ENCODE measurements at places on chromosomes 13 and 19. TPM values are rescaled to one million over a fixed set of nuclear protein-coding genes. Genes with fewer than 3 reads are reported as not detected.
A peak's percentile ranks its signal among the peaks of the same experiment; 100 is the strongest.

GRCh38 chr13:29733147-29733611, 117.2 kb downstream of the UBL3 start:
- no peak for DNase-seq

DNA sequence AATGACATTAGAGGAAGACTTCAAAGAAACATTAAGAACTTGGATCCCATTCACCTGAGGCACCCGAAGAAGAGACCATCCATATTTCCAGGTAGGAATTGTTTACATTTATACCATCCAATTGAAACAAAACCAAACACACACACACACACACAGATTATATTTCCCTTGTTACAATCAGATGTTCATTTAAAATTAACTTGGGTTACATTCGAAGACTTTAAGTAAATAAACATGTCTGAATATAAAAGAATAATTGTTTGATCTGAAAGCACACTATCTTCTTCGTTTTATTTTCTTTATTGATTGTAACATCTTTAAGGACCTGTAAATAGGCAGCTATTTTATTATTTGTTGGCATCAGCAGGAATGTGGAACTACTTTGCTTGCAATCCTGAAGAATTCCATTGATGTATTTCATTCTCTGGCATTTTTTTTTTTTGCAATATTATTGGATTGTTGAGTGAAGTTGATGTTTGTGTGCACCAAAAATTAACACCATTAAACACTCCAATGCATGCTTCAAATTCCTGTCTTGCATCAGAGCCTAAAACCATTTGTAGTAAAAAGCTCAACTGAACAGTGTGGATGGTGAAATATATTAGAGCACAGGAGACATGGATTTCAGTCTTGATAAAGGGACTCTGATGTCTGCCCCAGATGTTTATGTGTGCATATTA, 85.3 kb upstream of the FRY start:
- no peak for DNase-seq

GRCh38 chr19:19334063-19334988, 13.7 kb downstream of the MAU2 start:
- no peak for DNase-seq

DNA sequence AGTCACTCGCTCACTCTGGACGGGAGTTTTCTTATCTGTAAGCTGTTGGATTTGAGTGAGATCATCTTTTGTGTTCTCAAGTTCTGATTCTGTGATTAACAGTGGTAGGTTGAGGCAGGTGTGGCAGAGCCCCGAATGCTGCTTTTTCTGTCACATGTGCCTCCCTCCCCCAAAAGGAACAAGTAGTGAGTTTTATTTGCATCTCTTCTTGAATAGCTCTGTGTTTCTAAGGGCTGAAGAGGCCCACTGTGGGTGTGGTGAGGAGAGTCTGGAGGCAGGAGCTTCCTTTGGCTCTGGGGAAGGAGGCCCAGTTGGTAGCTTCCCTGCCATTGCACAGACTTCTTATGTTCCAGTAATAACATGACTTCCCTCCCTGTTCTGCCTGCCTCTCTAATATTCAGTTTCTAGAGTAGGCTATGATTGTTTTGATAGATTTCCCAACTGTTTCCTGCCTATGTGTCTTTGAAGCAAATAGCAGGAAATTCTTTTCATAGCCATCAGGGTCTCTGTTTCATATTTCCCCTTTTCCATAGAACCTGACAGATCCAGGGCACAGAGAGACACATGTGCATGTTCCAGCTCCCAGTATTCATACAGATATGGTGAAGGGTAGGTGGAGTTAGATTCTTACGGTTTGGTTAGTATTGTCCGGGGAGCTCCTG, 23.9 kb upstream of the CXCL17 start:
- no peak for DNase-seq

ZNF600 gene
- total RNA-seq: 14.5 TPM

DNA sequence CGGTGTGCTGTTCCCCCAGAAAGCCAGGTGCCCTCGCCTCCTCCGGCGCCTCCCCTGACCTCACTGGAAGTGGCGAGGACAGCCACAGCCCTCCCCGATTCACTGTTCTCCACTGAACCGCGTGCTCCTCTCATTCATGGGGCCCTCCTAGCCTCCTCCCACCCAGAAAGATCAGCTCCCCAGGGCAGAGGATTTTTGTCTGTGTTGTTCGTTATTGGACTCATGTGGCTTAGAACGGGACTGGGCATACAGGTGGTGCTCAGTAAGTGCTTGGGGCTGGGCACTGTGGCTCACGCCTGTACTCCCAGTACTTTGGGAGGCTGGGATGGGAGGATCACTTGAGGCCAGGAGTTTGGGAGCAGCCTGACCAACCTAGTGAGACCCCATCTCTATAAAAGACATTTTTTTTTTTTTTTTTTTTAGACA, 3.8 kb downstream of the PRTN3 start:
- no peak for DNase-seq

FREM2 gene
- total RNA-seq: not detected

CYP2A6 gene
- not detected for total RNA-seq

DNA sequence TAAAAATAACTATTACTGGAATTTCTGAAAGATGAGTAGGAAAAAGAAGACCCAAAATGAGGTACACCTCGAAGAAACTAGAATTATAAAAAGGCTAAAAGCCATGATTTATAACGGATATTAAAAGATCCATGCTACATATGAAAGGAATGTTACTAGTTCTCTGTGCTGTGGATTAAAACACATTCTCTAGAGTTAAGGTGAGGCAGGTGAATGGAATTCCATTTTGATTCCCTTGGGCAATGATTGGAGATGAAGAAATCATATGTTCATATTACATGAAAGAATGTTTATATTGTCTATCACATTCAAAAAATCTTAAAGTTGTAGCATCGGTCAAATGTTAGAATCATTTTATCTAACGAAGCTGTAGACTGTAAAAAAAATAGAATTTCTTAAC, 783.7 kb downstream of the PCDH9 start:
- DNase-seq: no peak

GRCh38 chr13:33487575-33488243, 202.2 kb upstream of the STARD13 start:
- peak; percentile 10 for DNase-seq

NMRK2 gene
- total RNA-seq: not detected

- no peak for DNase-seq
Measured at GRCh38 chr13:46405457-46405856, 18.4 kb upstream of the RUBCNL start.

- no peak for DNase-seq
Measured at GRCh38 chr13:42883771-42884467, 102.5 kb downstream of the FAM216B start.

TMEM145 gene
- not detected for total RNA-seq

DNA sequence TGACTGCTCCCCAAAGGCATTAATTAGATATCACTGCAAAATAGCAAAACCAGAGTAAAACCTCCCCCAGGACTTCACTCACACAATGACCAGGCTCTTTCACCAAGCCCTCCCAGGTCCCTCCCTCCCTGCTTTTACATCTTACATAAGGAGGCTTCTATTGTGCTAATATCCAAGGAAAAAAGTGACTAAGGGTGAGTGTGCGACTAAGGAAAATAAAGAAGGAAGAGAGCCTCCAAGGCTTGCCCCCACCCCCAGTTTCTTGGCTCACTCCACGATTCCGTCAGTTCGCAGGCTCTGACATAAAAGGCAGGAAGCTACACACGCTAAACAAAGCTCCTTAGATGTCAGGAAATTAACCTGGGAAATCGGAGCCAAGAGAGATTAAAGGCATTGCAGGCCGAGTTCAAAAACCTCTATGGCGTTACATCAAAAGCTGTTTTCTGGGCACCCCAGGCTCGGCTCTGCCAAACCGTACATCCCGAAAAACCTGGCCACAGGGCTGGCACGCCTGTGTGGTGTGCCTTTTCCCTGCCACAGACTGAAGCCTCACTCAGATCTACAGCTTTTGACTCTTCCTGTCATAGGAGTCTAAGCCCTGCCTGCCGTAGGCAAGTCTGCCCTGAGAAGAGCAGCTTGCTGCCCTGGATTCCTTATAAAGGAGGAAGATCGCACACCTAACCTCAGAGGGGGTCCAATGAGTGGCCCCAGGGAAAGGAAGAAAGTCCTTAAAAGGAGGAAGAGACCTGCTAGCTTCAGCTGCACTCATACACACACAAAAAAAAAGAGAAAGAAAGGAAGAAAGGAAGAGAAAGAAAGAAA, 67.0 kb upstream of the SERP2 start:
- no peak for DNase-seq

DNA sequence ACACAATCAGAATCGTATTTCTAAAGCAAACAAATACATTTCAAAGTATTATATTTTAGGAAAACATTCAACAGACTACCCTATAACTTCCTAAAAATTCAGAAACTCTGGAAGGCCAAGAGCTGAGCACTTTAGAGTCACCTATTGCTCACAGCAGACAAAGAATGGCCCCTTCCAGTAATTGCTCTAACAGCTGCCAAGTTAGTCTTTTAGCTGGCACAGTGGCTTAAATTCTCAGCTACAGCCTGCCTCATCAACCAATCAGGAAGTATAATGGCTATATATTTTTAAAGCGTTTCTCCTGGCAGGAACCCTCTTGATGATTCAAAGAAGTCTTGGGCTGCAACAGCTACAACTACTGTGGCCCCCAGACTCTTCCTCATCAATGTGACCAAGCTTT, 14.9 kb upstream of the SLITRK5 start:
- no peak for DNase-seq

- no peak for DNase-seq
Measured at GRCh38 chr13:20825477-20825875, 51.7 kb upstream of the EEF1AKMT1 start.

FAAP24 gene
- total RNA-seq: 6.0 TPM

DNA sequence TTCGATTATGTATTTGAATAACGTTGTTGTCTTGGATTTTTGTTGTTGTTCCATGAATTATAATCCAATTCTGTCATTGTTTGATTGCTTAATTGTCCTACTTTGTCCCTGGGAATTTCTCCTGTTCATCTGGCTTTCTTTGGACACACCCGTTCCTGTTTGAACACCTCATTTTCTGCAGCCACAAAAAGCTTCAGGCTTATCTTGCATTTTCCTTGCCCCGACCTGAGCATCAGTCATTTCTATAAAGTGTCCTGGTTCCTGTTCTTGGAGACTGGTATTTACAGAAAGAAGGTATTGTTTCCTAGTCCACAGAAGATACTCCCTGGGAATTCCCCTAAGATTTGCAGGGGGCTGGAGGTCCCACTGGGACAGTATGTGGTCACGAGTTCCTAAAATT, 731.8 kb upstream of the ARGLU1 start:
- DNase-seq: no peak

GRCh38 chr19:7916103-7916954, 1.7 kb downstream of the TGFBR3L start:
- DNase-seq: no peak

GRCh38 chr19:6925386-6925785, 38.0 kb downstream of the ADGRE1 start:
- DNase-seq: no peak
